ENCODE measurements at places on chromosomes 1 and 21.

GRCh38 chr1:232249339-232249738 is 380.6 kb downstream of the SIPA1L2 start:
- DNase-seq: no peak

- no peak for DNase-seq
Measured at GRCh38 chr1:226332947-226333346, 24.0 kb upstream of the LIN9 start.

DNA sequence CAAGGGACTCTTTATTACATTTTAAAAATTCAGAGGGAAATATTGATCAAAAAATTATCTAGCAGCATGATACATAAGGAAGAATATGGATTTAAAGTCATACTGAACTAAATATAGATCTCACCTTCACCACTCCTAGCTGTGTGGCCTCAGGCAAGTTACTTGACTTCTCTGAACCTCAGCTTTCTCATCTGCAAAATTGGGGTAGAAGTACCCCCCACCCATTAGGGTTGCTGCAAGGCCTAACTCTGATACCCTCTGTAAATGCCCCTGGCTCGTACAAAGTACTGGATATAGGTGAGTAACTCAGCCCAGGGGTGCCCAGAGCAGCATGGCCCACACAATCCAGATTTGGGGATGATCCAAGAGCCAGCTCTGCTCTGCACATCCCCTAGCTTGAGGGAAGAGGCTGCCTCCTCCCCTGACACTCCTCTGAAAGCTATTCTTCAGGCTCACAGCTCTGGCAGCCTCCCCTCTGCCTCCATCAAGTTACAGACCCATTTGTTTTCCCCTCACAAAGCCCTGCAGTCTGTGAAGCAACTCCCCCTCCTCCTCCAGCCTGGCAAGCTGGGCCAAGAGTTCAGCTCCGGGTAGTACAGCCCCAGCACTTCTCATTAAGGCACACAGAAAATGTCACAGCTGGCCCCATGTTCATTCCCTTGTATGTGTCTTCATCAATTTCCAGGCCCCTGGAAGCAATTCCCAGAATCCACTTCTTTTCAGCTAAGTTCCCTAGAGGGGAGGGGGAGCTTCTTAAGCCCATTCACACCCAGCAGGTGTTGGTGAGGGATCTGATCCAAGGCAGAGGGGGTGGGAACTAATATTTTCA is 143.7 kb downstream of the PLPP3 start:
- no peak for DNase-seq

- no peak for DNase-seq
Measured at GRCh38 chr21:15208786-15209185, 144.0 kb upstream of the NRIP1 start.

DNA sequence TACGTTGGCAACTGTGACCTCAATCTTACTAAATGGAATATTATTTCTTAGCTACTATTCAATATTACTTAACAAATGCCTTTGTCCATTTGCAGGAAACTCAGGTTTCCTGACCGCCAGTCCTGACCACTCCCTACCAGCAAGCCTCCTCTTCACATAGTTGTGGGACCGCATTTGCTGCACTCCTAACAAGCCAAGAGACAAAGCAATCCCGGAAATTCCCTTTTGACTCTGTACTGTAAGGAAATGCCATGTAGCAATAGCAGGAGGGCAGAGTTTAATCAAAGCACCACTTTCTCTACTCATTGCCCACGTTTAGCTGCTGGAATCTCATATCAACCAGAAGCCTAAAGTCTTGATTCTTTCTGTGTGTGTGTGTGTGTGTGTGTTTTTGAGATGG is 28.1 kb upstream of the ACBD6 start:
- no peak for DNase-seq

GRCh38 chr21:44749116-44749758 is 37.9 kb upstream of the TSPEAR start:
- DNase-seq: no peak

DNA sequence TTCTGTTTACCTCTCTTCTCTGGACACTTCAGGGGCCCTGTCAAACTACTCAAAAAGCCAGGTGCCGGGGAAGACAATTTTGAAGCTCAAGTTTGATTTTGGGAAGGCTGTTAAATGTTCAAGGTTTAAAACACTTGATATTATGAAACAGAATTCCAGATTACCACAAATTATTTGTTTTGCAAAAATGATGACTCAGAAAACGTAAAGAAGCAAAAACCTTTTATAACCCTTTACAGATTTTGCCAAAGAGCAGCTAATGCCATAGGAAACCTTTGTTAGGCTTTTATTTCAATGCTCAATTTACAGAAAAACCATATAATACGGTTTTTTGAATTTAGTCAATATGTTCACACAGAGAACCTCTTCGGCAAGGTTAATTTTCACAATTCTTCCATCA is 593.4 kb upstream of the ZP4 start:
- no peak for DNase-seq

DNA sequence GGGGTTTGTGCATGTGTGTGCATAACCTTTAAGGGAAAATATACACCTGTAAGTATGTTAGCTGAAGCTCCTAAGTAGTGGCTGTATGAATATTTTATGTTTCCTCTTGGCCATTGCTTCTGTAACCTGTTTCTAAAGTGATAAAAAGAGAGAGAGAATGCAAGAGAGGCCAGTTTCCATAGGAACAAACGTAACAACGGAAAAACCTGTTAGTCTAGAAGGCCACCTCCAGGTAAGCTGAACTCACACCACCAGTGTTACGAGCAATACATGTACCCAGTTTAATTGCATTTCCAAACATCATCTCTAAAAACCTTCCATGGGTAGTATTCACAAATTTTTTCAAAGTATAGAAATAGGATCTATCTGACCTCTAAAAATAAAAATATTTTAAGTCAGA is 63.1 kb downstream of the PLPPR4 start:
- DNase-seq: peak; percentile 47

GRCh38 chr1:115156826-115157468 is 67.6 kb upstream of the TSPAN2 start:
- DNase-seq: no peak

DNA sequence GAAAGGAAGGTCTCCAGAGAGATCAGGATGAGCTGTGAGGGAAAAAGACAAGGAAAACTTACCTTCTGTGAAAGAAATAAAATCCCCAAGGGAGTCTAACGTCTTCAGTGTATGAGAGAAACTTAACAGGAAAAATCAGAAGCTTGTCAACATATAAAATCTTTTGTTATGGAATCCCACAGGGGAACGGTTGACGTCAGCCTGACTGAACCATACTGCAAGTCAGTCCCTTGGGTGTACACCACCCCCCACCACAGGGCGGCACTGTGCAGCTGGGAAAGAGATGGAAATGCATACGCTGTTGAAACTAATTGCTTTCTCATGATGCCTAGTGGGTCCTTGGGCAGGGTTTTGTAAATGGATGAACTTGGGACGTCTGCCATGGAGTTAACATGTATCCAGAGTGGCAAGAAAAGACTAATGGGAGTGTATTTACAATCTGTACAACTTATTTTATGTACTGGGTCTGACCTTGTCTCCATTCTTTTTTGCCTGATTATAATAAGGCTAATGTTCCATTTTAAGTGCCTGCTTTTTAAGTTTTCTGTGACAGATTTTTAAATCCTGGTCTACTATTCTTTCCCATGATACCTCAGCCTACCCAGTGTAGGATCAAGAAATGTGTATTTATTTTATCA is 22.7 kb downstream of the UTP25 start:
- no peak for DNase-seq

- no peak for DNase-seq
Measured at GRCh38 chr1:198179556-198179981, 22.8 kb downstream of the NEK7 start.

DNA sequence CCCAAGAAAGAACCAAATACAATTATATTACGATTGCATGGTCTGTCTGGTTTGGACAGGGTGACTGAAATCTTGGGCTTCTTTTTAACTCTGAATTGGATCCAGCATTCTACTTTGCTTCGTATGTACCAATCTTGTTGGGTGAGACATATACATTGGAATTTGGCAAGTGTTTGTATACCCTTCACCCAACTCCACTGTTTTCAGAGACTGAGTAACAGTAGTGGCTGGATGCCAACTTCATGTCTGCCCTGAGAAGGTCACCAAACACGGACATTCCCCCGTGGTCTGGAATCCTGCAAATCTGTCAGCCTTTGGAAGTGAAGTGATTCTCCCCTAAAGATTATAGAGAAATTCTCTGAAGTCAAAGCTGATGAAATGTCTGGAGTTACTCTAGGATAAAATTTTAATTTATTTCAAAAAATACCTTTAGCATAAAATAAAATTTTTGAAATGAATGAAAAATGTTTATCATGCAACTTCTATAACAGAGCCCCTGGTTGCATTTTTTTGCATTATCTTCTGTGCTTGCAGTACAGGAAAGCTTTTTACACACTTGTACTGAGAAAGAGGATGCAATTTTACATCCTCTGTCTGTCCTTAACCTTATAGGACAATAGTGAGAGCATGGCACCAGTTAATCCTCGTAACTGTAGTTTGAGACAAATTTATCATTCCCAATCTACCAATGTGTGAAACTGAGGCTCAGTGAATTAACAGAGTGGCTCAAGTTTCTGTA is 201.8 kb downstream of the DISC1 start:
- no peak for DNase-seq

DNA sequence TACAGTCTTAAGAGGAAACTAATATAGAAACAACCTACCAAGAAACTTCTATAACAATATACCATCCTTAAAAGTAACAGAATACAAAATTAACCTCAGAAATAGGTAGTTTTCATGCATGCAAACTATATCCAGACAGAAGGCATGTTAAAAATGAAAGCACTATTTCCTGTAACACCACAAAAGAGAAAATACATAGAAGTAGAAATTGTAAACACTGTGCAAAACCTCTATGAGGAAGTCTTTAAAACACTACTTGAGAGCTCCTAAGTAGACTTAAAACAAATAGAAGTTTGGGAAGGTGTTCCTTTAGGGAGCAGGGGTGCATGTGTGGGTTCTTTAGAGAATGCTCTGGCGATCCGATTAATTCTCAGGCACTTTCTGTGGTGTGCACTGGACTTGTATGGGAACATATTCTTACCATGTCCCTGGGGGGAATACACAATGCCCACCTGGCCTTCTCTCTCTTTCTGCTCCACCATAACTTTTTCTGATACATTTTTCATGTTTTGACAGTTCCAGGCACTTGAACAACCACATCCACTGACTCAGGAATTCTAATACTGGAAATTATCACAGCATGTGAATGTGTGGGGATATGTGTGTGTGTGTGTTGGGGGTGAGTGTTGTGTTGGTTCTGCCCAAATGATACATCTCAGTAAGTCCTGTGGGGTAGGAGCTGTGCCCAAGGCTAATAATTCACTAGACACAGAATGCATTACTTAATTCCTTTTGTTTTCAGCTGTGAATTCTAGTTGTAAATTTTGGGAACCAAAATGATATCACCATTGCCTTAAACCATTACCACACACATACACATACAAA is 866.3 kb upstream of the B3GALT2 start:
- no peak for DNase-seq

- DNase-seq: no peak
Measured at GRCh38 chr1:203512848-203513584, 19.1 kb downstream of the OPTC start.

DNA sequence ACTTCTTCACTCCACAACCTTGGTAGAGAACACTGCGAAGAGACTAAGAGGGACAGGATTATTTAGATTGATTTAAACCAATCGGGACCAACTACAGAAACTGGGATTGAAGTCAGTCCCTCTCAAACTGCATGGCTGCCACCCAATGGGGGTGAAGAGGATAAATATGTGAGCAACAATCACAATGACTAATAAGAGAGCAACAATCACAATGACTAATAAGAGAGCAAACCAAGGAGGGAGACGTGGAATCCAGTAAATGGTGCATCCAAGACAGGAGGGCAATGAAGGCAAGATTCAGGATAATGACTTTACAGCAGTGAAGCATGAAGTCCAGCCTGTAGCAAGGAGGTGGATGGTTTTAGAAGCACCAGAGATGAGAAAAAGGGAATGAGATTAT is 322.8 kb downstream of the TTLL7 start:
- no peak for DNase-seq

DNA sequence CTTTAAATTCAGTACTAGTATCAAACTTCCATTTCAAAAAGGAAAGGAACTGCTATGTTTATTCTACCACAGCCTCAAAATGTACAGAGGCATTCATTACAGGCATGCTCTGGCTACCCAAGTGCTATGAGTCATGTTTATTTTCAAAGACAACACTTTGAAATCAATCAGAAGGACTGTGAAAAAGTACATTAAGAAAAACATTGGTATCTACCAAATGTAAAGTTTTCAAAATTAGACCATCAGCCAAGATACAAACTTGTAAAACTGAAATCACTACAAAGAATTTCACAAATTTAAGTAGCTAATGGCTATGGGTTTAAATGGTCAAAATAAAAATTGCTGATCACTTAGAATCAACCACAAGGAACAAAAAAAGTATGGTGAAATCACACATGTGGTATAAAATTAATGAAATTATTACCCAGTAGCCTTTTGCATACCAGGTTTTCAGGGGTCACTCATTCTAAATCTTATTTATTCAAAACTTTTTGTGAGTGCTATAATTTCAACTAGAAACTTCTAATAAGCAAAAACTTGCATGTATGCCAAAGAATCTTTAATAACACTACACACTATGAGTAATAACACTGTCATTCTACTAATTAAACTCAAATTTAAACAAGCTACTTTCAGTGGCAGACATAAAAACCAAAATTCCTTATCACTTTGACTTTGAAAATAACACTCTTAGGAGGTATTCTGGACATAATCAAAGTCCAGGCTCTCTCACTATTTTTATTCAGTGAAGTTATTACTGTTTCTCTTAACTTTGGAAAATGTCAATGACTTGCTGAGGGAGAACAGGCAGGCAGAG is 49.2 kb downstream of the ENAH start:
- DNase-seq: no peak

DNA sequence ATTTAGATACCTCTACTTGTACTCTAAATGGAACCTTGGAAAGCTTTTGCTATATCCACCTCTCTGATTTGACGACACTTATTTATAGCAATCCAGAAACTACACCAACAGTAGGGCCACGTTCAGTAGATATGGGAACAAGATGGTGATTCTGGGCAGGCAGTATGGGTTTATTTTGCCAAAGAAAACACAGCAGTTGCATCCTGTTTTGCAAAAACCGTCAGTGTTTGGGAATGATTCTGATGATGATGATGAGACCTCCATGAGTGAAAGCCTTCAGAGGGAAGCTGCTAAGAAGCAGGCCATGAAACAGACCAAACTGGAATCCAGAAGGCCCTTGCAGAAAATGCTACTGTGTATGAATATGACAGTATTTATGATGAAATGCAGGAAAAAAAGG is 41.5 kb upstream of the NEXN start:
- DNase-seq: no peak

- no peak for DNase-seq
Measured at GRCh38 chr1:62908168-62908695, 124.3 kb downstream of the ATG4C start.
